Skin of body (tissue), 3 donors: ENCODE measurements at places on chromosomes 16 and 17. TPM values are rescaled to one million over a fixed set of nuclear protein-coding genes. Genes with fewer than 3 reads are reported as not detected.

DNA sequence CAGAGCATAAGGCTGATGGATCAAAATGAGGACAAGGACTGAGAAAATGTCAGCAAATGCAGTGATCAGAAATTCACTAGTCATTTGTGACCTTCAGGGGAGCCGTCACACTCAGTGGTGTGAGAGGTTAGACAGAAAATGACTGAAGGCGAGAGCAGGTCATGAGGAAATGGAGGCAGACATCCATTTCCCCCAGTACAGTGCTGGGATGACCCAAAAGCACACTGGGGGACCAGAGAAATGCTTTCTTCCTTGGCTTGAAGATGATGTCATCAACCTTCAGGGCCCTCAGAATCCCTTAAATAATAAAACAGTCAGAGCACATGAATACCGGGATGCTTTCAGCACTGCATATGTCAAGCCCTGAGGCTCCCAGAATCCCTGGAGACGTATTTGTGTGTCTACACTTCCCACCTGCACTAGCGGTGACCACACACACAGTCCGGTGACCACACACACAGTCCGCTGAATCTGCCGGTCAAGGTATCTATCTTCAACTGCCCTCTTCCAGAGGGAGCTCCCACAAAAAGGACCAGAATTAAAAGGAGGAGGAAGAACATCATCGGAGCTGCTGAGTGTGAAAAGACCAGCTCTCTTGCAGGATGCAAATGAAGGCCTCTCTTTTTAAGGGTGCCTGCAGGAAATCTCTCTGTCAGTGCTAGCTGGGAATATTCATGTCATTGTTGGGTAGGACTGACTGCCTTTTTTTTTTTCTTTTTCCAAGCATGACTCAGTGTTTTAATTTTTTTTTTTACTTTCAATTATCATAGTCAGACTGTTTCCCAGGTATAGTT is 8.2 kb downstream of the UBE2O start:
- DNase-seq, result no peak

DNA sequence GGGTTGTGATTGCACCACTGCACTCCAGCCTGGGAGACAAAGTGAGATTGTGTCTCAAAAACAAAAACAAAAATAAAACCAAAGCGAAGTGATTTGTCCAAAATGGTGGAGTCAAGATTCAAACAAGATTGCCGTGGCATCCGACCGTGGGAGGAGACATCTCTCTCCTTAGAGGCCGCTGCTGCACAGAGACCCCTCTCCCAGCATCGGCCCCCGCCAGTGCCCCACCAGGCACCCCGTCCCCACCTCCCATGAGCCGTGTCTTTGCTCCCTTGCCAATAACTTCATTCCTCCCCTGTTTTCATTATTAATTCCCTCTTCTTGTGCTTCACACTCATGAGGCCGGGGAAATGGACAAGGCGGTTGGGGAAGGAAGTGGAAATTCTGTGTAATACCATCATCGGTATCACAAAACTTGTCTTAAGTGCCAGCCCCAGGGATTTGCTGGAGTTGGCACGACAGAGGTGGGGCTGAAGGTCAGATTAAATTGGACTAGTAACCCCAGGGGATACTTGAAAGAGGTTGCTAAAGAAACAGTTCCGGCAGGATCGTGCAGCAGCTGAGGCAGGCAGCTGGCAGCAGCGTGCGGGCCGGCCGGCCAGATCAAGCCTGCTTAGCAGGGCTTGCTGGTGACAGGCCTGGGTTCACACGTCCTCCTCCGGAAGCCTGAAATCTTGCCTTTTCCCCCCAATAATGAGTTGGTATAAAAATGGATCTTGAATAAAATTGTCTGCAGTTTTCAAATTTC is 66.8 kb downstream of the RTN4RL1 start:
- no peak for DNase-seq

Gene CBX8
- 3.4 TPM for total RNA-seq

Gene MMP2
- total RNA-seq, result 228 TPM

Gene ODF4
- total RNA-seq, result not detected

Gene TMEM219
- 30.3 TPM for total RNA-seq

Gene ADAP2
- 10.1 TPM for total RNA-seq

Gene OR3A3
- not detected for total RNA-seq

DNA sequence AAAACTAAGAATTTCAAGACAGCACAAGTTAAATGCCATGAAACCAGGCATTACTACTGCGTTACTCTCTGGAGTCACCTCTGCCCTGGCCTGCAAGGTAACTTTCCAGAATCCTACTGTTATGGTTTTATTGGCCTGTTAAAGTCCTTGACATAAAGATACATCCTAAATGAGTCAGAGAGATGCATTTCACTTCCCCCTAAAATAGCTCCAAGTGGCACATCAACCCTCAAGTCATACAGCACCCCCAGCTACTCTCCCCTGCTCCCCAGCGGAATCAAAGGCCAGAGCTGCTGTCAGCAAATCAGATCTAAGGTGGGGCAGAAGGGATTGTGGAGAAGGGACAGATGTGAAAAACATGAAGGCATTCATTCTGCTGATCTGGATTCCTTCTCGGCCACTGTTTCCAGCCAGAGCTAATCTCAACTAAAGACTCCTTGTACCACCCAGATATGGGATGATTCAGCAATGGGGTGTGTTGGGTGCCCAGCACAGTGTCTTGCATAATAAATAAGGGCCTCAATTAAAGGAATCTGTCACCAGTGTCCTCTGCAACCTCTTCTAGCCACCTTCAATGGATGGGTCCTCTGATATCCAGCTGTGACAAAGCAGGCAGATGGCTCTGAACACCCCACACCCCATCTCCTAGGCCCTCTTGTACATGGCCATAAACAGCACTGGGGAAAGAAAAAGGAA is 8.5 kb upstream of the CCL1 start:
- DNase-seq, result no peak

- no peak for DNase-seq
Measured at GRCh38 chr17:67401598-67402504, 24.8 kb downstream of the PITPNC1 start.

DNA sequence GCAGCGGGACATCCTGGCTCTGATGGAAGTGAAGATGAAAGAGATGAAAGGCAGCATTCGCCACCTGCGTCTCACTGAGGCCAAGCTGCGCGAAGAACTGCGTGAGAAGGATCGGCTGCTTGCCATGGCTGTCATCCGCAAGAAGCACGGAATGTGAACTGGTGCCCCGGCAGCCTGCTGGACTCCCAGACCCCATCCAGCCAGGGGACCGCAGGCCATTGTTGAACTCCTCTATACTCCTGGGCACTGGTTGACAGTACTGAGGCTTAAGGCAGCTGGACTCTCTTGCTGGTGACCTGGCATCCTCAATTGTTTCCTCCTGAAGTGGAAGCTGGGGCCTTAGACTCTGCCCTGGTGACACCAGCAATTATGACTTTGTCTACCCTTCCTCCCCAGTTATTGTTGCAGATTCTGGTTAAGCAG is 1.2 kb downstream of the THAP11 start:
- no peak for DNase-seq

Gene ZNF500
- total RNA-seq, result 5.5 TPM

DNA sequence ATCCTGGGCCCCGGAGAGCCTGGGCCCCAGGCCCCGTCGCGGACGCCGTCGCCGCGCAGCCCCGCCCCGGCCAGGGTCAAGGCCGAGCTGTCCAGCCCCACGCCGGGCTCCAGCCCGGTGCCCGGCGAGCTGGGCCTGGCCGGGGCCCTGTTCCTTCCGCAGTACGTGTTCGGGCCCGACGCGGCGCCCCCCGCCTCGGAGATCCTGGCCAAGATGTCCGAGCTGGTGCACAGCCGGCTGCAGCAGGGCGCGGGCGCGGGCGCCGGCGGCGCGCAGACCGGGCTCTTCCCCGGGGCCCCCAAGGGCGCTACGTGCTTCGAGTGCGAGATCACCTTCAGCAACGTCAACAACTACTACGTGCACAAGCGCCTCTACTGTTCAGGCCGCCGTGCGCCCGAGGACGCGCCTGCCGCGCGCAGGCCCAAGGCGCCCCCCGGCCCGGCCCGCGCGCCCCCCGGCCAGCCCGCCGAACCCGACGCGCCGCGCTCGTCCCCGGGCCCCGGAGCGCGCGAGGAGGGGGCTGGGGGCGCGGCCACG is 36.8 kb upstream of the ZC3H18 start:
- peak; percentile 24 for DNase-seq

Gene DPEP2
- 1.8 TPM for total RNA-seq
